ENCODE measurements at places on chromosomes 13 and 19. TPM values are rescaled to one million over a fixed set of nuclear protein-coding genes. Genes with fewer than 3 reads are reported as not detected.
A peak's percentile ranks its signal among the peaks of the same experiment; 100 is the strongest.

DNA sequence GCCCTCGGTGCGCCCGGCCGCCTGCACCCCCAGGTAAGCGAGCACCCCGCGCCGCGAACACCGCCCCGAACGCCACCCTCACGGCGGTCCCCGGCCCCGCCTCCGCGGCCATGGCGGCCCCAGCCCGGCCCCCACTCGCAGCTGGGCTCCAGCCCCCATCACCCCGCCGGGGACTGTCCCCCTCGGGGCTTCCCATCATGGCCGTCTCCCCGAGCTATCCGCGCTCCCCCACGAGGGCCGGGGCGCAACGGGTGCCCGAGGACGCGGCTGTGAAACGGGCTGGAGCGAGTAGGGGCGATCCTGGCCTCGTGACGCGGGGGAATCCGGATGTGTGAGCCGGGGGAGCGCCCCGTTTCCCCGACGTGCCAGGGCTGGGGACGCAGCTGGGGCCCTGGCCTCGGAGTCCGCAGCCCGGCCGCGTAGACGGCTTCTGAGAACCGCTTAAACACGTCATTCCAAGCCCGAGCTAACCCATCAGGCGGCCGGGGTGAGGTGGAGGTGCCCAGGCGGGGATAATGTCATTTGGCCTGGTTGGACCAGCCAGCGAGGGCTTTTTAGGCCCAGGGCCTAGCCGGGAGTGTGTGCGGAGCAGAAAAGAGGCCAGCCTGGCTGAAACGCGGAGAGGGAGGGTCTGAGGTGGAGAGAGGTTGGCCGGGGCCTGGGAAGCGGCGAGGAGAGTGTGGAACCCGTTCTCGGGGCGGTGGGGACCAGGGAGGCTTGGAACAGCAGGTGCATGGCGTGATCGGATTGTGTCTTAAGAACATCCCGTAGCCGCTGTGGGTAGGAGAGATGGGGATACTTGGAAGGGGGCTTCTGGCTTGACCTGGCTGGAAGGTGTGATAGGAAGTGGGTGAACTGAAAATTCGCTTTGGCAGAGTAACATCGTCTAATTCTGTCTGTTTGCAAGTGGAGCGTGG is 550 bp downstream of the CERS4 start:
- DNase-seq = no peak

DNA sequence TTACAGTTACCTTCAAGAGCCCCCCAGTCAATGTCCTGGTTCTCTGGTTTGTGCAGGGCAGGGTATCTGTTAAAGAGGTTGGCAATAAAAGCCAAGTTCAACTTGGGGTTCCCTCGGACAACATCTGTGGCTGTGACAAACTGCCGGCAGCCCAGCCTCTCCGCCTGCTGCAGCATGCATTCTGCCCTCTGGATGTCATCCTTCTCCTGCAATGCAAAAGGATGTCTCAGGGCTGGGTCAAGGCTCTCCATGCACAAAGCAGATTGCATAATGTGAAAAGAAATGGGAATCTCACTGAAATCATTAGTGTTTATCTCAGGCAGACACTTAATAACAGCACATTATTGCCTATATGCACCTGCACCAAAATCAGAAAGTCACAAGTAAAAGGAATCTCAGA is 35.1 kb downstream of the LCP1 start:
- DNase-seq = no peak

DNA sequence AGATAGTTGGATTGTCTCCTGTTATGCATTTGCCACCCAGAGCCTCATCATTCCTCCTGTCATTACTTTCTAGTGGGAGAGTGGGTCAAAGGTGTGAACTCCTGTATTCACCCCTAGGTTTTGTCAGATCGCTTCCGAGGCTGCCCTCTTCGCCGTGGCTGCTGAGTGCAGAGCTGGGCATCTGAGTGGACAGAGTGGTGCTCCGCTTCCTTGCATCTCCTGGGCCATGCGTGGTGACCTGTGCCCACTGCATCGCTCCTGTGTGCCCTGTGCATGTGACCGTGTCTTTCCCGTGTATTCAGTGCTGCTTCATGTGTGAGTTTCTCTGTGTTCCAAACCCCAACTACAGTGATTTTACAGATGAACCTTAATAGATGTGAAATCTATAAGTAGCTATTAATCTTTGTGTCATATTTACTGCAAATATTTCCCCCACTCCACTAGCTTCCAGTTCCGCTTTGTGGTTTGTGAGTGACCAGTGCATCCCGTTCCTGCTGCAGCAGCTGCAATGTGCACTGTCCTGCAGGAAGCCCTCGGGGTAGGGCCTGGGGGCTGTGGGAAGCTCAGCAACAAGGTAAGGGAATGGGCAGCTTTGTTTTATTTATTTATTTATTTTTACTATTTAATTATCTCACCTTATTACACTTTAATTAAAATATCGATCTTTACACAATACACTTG is 53.1 kb downstream of the C13orf46 start:
- no peak for DNase-seq

GRCh38 chr19:16771618-16772017 is 52.0 kb downstream of the NWD1 start:
- peak; percentile 69 for DNase-seq

DNA sequence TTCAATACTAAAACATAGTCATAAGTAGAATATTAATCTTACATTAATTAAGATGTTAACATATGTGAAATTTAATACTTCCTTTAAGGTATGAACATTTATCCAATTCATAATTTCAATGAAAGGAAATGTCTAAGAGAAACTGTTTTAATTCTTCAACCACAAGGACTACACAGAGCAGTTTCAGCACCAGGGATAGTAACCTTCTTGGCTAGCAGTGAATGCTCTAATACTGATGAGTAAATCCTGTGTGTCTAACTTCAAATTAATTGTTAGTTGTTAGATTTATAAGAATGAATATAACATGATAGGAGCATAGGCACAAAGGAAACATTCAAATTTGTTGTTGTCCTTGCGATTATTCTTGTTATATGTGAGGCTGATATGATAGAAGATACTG is 15.6 kb upstream of the NBEA start:
- DNase-seq = peak; percentile 1

DNA sequence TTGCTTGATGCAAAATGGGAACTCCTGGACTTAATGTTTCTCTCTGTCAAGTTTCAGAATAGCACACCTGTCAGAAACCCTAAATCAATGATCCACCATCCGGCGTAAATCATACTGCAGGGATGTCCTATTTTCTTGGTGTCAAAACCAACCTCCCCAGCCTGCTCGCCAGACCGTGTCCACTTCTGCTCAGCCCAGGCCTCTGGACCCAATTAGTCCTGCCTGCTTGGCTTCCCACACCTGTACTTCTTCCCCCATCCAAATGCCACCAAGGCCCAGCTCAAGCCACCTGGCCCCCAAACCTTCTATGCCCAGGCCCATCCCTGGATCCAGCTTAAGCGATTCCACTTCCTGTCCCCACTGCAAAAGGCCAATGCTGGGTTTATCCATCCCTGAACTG is 25.1 kb upstream of the PEPD start:
- no peak for DNase-seq

GRCh38 chr19:45153339-45154063 is 7.3 kb downstream of the NKPD1 start:
- no peak for DNase-seq

GRCh38 chr13:113938716-113939115 is 35.2 kb downstream of the C13orf46 start:
- no peak for DNase-seq

- no peak for DNase-seq
Measured at GRCh38 chr13:93233997-93234416, 7.4 kb downstream of the GPC6 start.

Gene DNMT1
- 43.0 TPM for total RNA-seq

Gene IFNL1
- not detected for total RNA-seq

Gene OVOL3
- total RNA-seq = not detected

Gene COG6
- total RNA-seq = 40.6 TPM

Gene ZNF99
- 0.49 TPM for total RNA-seq

Gene LYPD4
- not detected for total RNA-seq
